ENCODE measurements at places on chromosomes 6 and 20.

DNA sequence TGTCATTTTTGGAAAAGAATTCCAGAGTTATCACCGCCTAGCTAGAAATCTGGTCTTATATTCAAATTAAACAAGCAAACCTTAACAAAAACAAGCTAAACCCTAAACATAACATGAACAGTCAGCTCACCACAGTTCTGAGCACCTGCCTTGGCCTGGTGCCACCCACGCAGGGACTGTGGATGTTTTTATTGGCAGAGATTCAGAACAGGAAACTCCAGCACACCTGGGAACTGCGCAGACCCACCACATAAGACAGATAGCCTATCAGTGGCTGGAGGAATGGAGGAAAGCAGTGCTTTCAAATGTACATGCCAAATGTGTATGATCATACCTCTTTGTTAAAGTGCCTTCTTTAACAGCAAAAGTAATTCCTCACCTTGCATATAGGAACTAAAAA is 8.9 kb downstream of the SLC16A10 start:
- no peak for DNase-seq

GRCh38 chr6:170445971-170446370 is 107.1 kb downstream of the PSMB1 start:
- no peak for DNase-seq

DNA sequence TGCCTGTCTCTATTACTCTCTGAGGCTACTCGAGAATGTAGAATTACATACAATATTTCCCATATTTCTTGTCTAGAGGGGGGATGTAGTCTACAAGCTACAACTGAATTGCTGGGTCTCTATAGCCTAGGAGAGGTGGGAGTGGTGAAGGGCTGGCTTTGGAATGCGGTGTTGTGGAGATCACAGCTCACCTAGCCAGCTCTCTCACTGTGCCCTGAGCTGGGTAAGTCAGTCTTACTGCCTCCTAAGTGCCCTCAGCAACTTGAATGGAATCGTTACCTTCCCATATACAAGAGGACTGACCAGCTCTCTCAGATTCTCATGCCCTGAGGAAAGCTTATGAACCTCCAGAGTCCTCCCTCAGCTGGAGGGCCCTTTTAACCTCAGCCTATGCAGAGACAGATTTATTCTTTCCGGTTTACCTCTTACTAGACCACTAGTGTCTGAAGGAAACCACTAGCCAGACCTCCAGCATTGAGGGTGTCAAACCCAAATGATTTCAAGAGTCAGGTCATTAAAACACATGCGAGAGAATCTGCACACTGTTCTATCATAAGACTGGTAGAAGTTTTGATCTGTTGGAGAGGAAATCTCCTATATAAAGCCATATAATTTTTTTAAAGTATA is 20.6 kb downstream of the VIP start:
- DNase-seq: no peak

- no peak for DNase-seq
These were observed 34.7 kb downstream of the FOXQ1 start for GRCh38 chr6:1346558-1347091.

DNA sequence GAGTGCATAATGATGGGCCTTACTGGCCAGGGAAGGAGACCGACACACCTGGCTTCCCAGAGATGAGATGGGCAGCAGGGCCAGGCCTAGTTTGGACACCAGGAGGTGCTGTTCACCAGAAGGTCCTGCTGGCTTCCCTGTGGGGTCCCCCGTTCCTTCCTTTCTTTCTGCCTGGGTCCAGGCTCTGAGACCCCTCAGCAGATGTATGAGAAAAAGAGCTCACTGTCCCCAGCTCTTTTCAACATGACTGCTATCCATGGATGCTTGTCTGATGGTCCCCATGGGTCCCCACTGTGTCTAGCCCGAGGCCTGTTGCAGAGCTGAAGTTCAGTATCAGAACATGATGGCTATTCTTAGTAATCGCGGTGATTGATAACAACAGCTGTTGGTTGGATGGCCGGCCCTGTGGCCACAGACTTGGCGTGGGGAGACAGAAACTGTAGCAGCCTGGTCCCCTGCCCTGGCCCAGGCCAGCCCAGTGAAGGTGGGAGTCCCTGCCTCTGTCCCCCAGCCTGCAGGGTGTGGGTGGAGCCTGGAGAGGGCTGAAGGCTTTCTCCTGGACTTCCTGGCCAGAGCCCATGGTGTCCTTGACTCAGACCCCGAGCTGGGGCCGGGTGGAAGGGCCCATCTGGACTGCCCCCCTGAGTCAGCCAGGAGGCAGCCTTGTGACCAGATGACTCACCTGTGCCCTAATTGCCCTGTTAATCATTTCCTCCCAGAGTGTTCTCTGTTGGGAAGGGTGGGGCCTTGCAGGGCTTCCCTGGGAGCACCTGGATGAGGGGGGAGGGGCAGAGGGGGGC is 9.9 kb upstream of the BAK1 start:
- peak; percentile 68 for DNase-seq

DNA sequence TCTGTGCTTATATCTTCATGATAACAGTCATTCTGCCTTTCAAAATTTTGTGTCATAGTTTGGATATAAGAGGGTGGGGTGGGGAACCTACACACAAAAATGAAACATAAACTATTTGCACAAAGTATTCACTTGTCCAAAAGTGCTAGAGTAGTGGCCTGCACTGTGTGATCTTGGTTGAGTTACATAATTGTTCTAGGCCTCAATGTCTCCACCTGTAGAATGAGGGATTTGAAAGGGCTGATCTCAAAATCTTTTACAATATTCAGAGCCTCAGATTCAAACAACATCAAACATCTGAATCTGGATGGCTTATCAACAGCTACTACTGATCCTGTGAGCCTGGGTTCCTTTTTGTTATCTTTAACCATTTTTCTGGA is 64.3 kb upstream of the TMEM30A start:
- DNase-seq: no peak

- no peak for DNase-seq
These were observed 182.5 kb upstream of the TENT5A start for GRCh38 chr6:81934936-81935335.

GRCh38 chr20:52399352-52399751 is 207.8 kb upstream of the ZFP64 start:
- DNase-seq: no peak

Measured in femur (tissue), 1 donor.